Stimulated activated CD8-positive, alpha-beta memory T cell treated with anti-CD3 and anti-CD28 coated beads, Interleukin-4, amount 100 ng/mL, for 24 hours (primary cell): ENCODE measurements at places on chromosomes 16 and 17.

DNA sequence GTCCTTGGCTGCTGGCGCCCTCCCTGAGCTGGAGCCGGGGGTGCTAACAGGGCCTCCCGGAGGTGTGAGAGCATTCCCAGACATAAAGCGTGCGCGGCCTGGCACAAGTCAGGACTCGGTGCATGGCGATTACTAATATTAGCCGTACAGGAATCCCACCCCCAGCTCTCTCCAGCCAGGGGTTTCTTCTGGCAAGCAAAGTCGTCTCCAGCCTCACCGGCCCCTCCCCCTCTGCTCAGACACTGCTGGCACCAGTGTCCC is 5.0 kb downstream of the CASKIN1 start:
- DNase-seq: no peak

- no peak for DNase-seq
Observed at GRCh38 chr16:9739301-9739700, 442.9 kb downstream of the GRIN2A start.

- DNase-seq: no peak
Observed at GRCh38 chr17:8190506-8190905, 526 bp upstream of the BORCS6 start.

- no peak for DNase-seq
Observed at GRCh38 chr17:60154616-60155426, 5.0 kb downstream of the CA4 start.

DNA sequence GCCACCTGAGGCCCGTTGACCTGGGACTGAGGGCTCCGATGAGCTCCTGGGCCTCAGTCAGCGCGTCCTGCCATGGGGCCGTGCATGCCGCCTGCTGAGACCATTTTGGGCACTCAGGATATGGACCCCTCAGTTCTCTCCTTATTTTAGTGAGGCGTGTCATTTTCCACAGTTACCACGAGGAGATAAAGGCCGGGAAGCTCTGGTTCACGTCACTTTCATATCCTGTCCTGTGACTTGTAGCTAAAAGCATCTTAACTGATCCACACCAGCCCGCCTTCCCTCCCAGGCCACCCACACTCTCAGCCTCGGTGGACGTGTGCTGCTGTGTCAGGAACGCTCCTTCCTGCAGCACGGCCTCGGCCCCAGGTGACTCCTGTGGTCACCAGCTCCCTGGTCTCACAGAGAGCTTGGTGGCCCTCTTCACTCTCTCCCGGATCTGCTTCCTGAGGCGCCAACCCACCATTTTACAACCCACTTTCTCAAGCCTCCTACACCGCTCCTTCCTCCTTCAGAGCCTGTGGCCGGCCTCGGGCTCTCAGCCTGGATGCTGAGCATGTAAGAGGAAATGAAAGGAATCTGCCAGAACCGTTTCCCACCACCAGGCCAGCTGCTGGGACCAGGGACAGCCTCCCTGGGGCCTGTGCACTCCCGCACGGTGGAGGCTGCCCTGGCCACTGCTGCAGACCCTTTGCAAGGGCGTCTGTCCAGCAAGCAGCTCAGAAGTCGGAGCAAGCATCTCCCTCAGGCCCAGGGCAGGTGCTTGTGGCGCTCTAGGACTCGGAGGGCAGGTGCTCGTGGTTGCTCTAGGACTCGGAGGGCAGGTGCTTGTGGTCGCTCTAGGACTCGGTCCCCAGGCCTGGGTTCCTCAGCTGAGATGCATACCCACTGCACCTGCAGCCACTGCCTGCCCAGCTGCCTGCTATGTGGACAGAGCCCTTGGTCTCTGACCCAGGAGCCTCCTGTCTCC is 23.9 kb upstream of the FASN start:
- DNase-seq: no peak
